ENCODE measurements at places on chromosomes 4 and X.

DNA sequence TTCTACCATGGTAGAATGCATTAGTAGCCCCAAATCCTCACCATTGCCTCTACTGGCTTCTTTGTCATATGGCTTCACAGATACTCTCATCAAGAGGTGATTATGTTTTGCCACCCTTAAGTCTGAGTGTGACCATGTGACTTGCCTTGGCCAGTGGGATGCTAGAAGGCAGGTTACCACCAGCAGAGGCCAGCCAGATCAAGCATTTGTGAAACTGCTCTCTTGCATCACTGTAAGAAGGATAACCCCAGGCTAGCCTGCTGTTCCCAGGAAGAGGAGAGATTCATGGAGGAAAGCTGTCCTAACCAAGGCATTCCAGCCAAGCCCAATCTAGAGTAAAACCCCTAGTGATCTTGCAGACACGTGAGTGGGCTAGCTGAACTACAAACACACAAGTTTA, 46.8 kb downstream of the USP46 start:
- DNase-seq: no peak

- DNase-seq: no peak
These were observed 393.9 kb upstream of the CTSO start for GRCh38 chr4:156347412-156348075.

DNA sequence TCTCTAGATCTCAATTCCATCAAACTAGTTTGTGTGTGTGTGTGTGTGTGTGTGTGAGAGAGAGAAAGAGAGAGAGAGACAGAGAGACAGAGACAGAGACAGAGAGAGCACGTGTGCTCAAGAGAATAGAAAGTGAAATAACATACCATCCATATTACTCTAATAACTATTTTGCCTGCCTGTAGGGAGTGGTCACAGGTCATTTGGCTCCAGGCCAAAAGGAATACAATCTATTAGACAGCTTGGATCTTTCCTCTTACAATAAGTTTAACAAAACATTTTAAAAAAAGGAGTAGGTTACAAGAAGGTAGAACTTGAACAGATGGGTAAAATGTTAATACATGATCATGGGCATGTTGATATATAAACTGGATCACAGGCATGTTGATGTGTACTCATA, 76.2 kb downstream of the COL4A6 start:
- DNase-seq: no peak

DNA sequence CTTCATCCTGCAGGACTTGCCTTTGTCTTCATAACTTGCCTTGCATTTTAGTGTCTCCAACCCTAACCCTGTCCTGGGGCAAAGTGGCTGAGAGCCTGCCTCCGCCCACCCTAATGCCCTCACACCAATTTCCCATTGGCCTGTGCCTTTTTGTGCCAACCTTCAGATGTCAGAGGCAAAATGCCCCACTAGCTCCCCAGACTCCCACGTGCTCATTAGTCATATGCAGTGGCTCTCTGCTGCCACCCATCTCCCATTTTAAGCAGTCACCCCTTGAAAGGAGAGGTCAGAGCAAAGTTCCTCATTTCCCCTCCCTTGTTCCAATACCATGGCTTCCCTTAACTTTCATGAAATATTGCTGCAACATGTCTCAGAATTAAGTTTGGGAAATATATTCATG, 74.8 kb upstream of the PASD1 start:
- DNase-seq: no peak

DNA sequence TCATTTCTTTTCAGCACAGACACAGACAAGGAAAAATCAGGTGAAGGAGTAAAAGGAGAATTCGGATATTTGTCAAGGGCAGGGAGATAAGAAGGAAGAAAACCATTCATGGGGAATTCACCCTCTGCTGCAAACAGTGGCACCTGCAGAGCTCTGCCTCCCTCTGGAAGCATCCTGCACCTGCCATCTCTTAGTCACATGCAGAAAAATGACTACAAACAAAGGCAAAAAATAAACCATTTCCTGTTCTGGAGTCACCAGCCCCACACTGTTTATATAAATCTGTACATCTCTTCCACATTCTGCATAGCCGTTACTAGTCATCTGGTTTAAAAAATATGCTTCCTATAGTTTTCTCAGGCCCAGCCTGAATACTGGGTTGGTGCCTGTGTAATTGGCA, 205.3 kb downstream of the ARAP2 start:
- no peak for DNase-seq

DNA sequence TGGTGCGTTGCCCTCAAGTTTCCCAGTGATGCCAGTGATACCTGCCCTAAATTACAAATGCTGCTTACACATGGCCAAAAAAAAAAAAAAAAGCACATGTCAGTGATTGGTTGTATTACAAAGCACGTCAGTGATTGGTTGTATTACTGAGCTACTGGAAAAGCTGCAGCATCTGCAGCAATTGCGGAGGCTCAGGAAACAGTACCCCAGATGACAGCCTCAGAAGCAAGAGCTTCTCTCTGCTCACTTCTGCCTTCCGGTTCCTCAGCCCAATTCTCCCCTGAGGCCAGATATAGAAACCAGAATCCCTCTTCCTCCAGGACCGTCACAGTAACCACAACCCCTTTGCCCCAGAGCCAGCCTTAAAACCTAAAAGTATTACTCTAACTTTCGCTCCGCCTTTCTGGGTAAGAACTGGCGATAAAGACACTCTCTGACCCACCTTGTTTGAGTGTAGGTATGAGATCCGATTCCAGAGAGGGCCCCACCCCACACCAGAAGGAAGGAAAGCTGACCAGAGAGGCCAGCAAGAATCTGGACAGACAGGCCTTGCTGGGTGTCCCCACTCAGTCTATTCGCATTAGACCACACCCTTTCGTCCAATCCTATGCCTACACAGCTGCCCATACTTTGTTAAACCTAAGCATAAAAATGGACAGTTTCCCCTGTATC, 85.0 kb upstream of the SORBS2 start:
- DNase-seq: no peak

DNA sequence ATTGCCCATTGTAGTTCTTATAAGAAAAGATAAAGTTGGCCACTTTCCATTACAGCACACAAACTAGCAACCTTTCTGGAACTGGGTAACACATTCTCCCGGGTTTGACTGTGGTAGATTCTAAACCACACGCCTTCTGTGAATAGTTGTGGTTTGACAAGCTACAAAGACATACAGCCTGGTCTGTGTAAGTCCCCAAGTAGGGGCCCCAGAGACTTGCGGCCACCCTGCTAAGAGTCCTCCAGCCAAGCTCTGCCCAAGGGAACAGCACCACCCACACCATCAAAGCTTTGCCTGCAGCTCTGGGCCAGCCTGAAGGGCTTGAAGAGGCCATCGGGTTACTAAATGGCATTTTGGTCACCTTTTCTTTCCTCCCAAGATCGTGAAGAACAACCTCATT, 203.4 kb downstream of the MAML3 start:
- DNase-seq: no peak

- peak; percentile 60 for DNase-seq
These were observed 622 bp downstream of the TAFAZZIN start for GRCh38 chrX:154411981-154412340.

GRCh38 chr4:99821918-99822503, 5.4 kb downstream of the DAPP1 start:
- no peak for DNase-seq

DNA sequence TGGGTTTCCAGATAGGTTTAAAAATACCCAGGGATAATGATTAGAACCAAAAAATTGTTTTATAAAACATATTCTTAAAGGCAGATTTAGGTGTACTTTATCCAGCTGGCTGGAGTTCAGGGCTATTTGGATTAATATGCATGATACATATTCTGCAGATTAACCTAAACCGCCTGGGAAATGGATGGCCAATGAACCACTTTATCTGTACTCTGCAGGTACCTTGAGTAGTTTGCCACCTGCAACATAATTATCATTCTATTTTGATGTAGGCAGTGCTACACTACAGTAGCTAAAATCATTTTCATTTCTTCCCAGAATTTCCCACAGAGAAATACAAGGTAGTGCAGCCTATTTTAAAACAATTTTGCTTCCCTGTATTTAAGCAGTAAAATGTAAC, 683.2 kb upstream of the GNPDA2 start:
- DNase-seq: no peak

DNA sequence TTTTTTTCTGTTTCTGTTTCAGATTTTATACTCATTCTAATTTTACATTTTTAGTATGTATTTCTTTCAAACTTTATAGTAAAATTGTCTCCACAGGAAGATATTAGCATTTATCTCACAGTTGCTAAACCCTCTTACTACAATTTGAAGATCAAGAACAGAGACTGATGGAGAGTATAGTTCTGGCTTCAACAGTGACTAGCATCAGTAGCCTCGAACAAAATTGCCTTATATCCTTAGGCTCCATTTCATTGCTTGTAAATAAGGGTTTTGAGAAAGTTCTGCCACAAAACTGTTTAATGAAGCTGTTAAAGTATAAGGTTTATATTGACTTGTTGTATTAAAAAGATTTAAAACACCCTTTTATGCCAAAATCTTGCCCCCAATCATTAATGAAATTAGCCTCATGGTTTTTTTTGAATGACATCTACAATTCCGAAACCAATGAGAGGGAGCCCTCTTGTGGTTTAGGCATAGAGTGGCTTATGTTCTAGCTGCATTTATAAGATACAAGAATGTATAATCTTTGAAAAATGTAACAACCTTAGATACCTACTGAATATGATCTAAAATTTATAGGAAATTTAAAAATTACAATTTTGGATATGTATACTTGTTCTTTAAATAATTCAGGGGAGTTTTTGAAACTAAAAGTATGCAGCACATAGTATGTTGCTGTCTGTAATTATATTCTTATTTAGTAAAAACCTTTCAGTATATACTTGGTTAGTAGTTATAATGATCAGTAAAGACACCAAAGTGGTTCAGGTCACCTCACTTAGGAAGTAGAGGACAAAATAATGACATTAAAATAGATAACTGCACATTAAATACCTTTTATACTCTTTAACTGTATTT, 109.8 kb upstream of the HPGD start:
- no peak for DNase-seq

DNA sequence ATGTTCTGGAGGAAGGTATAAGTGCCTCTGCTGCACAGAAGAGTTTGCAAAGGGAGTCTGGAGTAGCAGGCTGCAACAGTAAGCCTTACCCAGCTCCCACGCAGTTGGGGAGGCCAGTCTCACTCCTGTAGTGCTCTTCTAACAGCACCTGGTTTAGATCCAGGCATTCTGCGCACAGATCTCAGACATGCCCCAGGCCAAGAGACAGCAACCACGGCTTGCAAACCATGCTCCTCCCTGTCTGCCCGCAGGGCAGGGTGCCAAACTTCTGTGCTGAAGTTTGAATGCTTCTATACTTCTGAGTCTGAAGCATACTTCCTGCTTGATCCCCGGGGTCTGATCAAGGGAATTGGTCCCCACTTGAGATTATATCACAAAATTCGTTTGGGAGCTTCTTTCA, 106.3 kb downstream of the LINC00632 start:
- no peak for DNase-seq

GRCh38 chr4:41410049-41410448, 127.9 kb upstream of the LIMCH1 start:
- no peak for DNase-seq

DNA sequence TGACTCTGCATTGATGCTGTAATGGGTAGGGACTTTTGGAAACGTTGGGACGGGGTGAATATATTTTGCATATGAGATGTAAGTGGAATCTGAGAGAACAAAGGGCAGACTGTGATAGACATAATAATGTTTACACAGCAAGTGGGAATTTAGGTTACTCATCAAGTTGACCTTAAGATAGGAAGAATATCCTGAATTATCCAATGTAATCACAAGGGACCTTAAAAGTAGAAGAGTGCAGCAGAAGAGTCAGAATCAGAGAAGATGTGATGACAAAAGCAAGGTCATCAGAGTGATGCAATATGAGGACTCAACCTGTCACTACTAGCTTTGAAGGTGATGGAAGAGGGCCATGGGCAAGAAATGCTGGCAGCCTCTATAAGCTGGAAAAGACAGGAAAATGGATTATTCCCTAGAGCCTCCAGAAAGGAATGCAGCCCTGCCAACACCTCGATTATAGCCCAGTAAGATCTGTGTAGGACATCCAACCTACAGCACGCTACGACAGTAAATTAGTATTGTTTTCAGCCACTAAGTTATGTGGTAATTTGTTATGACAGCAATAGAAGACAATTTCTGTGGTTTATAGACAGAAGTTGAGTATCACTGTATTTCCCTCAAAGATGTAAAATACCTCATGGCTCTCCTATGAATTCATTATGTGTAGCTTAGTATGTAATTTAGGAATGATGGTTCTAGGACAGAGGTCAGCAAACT, 26.4 kb downstream of the MORC4 start:
- DNase-seq: no peak

DNA sequence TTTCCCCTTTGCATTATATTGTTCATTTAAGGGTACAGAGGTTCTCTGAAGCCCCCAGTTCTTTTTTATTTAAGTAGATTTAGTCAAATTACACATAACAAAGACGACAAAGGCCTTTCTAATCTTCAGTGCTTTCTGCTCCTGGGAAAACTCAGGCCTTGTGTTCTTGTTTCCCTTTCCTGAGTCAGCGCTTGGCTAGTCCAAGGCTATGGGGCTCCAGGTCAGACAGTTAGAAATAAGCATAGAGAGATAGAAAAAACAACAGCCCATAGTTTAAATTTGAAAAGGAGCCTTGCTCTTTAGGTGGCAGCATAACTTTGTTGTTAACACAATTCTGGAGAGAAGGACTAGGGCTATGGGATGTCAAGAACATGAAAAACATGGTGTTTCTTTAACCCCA, 97.3 kb downstream of the PPP1R2C start:
- no peak for DNase-seq

DNA sequence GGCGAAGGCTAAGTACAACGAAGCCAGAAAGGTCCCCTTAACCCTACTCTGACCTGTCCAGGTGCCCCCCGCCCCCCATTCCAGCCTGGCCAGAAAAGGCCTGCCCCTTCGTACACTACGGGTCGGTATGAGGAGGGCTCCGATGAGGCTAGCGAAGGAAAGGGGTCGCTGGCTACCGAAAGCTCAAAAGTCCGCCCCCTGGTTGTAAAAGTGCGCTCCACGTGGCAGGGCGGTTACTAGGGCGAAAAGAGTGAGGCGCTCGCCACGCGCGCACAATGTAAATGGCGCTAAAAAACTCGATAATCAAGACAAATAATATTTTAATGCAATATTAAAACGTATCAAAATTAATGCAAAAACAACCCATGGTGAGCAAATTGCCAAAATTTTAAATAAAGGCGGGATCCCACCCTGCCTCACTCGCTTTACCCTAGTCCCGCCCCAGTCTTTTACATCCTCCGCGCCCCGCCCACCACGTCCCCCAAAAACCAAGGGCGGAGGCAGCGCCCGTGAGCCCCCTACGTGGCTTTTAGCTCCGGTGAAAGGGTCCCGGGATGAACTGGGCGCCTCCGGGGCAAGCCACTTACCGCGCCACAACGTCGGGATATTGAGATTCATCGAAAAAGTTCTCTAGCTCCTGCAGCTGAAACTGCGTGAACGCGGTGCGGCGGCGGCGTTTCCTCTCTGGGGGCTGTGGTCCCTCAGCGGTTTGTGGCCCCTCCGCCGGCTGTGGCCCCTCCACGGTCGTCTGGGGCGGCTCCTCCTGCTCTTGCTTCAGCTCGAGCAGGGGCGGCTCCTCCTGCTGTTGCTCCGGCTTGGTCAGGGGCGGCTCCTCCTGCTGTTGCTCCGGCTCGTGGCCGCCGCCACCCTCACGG, 929 bp downstream of the ESX1 start:
- DNase-seq: no peak

Measured in activated CD4-positive, CD25-positive, alpha-beta regulatory T cell treated with anti-CD3 and anti-CD28 coated beads, Interleukin-2, amount 50 U/mL, for 72 hours (primary cell).